Frontal cortex (tissue), 4 donors: ENCODE measurements at places on chromosomes 1 and 21. TPM values are rescaled to one million over a fixed set of nuclear protein-coding genes. Genes with fewer than 3 reads are reported as not detected.

DNA sequence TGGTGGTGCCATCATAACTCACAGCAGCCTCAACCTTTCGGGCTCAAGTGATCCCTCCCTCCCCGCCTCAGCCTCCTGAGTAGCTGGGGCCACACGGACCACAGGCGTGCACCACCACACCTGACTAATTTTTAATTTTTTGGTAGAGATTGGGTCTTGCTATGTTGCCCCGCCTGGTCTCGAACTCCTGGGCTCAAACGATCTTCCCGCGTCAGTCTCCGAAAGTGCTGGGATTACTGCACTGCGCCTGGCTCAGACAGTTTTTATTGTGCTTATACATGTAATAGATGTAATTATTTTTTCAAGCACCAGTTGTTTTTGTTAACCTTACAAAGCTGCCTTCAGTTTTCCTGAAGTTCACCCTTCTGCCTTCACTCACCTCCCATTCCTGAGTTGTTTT lies 38.0 kb upstream of the HMGN1 start:
- no peak for DNase-seq

The OR2T6 gene
- not detected for total RNA-seq

DNA sequence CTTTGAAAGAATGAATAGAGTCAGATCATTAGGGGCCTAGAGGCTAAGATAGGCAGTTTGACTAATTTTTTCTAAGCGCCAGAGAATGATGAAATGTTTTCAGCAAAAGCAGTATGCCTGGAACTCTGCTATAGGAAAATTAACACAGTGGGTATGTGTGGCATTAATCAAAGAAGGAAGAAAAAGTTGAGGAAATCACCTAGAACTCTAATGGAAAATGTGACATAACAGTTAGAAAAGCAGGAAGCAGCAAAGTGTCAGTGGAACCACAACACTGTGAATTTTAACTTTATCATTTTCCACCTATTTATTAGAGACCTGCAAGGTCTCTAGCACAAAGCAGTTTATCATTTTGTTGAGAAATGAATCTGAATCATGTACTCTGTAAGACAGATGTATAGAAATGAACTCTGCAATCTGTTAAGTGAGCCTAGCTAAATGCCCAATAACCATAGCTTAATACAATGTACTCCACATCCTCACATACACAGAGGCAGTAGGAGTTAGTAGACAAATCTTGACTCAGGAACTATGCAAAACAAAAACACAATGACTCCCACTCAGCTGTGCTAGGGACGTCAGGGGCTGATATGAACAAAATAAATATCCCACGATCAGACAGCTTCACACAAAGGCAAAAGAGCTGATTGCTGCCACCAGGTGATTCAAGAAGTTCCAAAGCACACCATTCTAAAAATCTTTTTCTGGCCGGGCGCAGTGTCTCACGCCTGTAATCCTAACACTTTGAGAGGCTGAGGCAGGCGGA lies 500.7 kb upstream of the NFIA start:
- DNase-seq = no peak

DNA sequence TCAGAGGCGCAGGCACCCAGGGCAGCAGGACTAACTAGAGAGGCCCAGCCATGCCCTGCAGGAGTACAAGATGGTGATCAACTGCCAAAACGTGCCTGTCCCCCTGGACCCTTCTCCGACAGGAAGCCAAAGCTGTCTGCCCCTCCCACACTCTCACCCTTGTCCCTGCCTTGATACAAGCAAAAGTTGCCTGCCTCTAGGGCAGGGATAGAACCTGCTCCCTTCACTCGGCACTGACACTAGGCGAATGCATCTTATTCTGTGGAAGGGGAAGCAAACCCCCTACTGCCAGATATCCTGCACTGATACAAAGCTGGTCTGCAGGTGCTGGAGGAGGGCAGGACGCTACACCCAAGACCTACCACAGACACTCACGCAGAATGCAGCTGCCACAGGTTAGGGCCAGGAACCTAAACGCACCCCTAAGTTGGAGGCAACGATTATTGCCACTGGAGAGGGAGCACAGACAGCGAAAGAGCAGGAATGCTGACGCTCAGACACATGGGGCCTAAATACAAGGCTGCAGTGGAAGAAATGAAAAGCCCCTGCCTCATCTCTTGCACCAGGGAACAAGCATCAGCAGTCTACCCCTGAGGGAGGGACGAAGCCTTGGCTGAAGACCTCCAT lies 3.7 kb downstream of the TARBP1 start:
- DNase-seq = no peak

DNA sequence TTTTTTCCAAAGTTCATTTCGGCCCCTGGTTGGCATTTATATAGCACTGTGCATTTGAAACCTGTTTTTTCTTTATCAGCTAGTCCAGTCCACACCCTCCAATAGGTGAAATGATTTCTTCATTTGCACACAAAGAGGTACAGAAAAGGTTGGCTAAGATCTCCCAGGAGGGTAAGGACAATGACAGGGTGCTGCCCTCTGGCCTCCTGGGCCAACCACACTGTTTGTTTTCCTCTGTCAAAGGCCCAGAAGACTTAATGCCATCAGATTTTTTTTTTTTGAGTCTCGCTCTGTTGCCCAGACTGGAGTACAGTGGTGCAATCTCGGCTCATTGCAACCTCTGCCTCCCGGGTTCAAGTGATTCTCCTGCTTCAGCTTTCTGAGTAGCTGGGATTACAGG lies 70.1 kb upstream of the EFHD2 start:
- no peak for DNase-seq

DNA sequence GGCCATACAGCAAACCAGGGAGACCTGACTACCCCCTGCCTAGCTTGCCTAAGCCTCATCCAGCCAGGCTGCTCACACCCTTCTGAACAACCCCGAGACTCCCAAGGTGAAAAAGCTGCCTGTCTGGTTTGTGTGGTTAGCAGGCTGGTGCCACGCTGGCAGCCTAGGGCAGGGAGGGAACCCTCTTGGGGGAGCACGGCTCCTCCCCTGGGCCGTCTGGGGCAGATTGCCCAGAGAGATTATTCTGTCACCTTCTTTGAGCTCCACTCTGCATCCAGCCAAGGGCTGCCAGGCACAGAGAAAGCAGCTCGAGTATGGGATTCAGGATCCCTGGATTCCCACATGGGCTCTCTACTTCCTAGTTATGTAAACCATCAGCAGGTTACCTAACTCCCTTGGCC lies 27.5 kb upstream of the TCEA3 start:
- no peak for DNase-seq

DNA sequence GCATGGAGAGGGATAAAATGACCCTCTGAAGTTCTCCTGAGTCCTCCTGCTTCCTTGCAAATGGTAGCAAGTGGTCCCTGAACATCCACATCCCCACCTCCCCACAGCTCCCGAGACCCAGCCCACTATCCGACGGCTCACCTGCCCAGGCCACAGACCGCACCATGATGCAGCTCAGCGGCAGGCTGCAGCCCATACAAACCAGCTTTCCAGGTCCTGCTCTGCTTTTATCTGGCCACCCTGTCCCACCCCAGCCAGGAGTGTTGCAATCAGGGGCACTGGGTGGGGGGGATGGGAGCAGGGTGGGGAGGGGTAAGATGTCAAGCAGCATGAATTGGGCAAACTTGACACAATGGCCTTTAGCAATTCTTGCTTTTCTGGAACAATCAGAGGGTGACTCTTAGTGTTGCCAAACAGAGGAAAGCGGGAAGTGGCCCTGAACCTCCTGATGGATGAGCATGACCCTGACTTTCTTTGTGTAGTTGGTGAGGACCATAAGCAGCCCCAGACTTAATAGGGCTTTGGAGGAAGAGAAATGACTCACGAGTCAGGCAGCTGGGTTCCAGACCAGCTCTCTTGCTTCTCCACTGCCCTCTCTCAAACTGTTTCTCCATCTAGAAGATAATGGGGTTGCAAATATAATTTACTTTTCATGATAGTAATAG lies at the start of gene CHIT1:
TSS of gene CHIT1 (minus strand) at position 203 of the 665 bp plus-strand sequence. CDS start at position 166, 37 bp downstream.
- DNase-seq = no peak

DNA sequence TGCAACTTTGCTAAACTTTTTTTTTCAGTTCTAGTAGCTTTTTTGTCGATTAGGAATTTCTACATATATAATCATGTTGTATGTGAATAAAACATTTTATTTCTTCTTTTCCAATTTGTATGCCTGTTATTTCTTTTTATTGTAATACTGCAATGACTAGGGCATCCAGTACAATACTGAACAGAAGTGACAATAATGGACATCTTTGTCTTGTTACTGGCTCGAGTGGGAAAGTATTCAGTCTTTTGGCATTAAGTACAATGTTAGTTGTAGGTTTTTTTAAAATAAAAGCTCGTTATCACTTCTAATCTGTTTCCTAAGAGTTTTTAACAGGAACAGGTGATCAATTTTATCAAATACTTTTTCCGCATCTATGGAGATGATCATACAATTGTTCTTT lies 9.8 kb downstream of the STPG1 start:
- no peak for DNase-seq

DNA sequence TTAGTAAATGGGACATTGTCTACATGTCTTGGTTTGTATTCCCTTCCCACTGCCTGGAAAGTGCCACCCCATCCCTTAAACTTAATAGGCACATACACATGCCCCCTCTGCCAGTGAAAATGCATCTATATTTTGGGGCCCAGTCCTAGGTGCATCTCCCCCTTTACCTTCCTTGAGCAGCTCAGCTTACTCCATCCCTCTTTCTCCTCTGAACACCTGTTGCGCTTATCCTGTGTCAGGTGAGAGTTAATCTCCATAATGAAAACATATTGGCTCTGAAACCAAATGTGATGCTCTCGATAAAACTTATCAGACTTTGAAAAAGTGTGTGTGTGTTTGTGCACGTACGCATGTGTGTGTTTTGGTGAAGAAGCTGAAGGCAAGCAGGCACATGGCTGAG lies 15.4 kb upstream of the SUCO start:
- no peak for DNase-seq

The PDXK gene
- 22.4 TPM for total RNA-seq

The ATP1A2 gene
- total RNA-seq = 45.7 TPM

GRCh38 chr1:53219711-53220110 lies 723 bp downstream of the CZIB start:
- no peak for DNase-seq

The KDF1 gene
- not detected for total RNA-seq

The RORC gene
- total RNA-seq = under 0.01 TPM

GRCh38 chr1:117017648-117018047 lies 16.1 kb downstream of the CD101 start:
- no peak for DNase-seq

The ATP6V0B gene
- total RNA-seq = 265 TPM

DNA sequence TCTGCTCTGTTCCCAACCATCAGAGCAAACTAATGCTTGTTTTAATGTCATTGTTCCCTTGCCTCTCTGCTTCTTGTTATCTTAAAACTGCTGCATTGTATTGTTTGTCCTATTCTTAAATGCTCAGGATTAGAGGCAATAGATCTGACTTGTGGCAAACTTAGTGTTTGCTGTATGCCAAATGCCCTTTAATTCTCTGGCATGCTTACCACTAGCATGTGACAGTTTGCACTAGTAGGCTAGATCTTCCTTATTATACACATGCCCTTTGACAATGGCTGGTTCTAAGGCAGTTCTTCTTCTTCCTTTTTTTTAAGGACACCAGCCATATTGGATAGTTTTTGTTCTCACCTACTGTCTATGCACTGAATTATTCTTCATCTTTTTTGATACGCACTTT lies 30.1 kb downstream of the PALMD start:
- DNase-seq = no peak

The CA14 gene
- 0.41 TPM for total RNA-seq

DNA sequence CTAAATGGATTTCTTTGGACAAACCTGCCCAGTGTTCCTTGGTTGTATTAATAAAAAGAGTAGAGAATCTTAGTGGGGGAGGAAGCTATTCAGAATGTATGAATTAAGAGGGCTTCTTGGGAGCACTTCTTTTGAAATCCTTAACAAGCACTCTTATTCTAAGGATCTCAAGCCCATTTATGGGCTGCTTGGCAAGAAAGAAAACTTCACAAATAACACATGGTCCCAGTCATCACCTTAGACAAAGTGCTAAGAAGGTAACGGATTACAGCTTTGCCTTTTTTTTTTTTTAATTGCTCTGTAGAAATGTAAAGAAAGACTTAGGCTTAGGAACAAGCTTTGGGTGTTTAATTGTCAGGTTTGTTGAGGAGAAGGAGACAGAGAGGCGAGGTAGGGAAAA lies 76.6 kb upstream of the IPO9 start:
- DNase-seq = no peak

The PM20D1 gene
- under 0.01 TPM for total RNA-seq

The MROH9 gene
- total RNA-seq = not detected

The PLA2G5 gene
- 0.41 TPM for total RNA-seq

DNA sequence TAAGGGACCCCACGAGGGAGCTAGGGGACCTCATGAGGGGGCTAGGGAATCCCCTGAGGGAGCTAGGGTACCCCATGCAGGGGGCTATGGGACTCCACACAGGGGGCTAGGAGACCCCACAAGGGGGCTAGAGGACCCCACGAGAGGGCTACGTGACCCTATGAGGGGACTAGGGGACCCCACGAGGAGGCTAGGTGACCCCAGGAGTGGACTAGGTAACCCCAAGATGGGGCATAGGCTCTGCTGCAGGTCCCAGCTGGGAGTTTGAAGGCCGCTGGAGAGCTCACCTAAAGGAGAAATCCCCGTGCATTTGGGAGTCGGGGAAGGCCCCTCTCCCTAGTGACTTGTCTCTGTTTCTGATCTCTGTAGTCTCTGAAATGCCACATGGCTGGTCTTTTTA lies 50.0 kb upstream of the DMRTB1 start:
- no peak for DNase-seq

The SPRR2G gene
- total RNA-seq = not detected

- no peak for DNase-seq
Measured at GRCh38 chr1:201619513-201619912, 80.6 kb downstream of the NAV1 start.

DNA sequence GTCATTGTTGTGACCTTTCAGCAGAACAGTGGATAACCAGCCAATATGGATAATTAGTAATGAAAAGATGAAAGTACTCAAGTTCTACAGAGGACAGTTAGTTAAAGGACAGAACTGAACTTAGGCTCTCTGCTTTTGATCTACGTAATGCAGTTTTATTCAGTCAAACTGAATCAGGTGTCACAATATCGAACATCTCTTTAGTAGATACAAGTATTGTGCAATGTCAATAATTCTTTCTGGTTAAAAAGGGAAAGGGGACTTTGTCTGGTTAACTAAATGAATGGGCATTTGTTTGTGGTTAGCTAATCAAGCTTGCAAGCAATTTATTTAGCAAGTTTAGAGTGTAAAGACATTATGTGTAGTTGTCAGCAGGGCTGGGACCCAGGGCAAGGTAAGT lies 562.2 kb upstream of the PTBP2 start:
- no peak for DNase-seq

The P3R3URF gene
- total RNA-seq = not detected

- DNase-seq = no peak
Measured at GRCh38 chr1:29824511-29825273, 588.4 kb downstream of the PTPRU start.

DNA sequence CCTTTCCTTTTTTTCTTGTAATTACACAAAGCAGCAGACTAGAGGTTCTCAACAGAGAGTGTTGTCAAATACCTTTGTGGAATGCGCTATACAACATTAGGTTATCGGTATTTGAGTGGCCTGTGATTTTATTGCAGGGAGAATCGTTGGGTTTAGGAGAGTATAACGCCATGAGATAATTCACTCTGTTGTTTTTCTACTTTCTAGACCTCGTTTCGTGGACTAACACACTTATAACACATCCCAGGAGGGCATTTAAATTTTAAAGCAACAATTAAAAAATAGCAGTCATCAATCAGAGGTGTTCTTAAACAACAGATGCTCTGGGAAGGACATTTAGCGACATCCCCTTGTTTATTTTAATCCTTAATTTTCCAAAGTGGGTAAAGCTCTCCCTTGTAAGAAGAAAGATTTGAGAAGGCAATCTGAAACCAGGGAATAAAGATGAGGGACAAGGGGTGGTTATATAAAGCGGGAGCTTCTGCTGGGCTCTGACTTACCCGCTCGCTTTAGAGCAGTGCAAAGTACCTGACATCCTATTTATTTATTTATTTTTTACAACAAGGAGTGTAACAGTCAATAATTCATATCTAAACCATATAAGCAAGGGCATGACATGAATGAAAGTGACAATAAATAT lies 4.9 kb downstream of the PBX1 start:
- no peak for DNase-seq
